Left kidney (tissue), 8 donors: ENCODE measurements at places on chromosomes 6 and 20.

- DNase-seq = no peak
Observed at GRCh38 chr6:127391094-127391953, 47.9 kb upstream of the ECHDC1 start.

GRCh38 chr20:50590348-50590664 is 80.1 kb downstream of the PTPN1 start:
- no peak for DNase-seq

DNA sequence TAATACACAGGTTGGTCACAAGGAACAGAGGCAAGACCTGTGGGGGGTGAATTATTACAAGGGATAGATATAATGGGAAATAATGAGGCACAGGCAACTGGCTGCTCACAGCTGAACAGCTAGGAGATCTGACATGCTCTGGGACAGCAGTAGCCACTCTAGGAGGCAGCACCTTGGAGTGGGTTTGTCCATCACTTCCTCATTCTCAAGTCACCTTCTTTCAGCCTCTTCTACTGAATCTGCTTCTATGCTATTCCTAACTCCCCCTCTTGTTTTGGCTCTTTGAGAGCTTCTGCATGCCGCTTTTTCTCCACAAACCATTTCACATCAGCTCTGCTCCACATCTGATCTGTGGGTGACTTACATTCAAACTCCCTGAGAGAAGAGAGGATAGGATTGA is 345.5 kb upstream of the MAP3K7 start:
- no peak for DNase-seq

GRCh38 chr6:41594326-41594725 is 43.9 kb upstream of the MDFI start:
- DNase-seq = no peak

- no peak for DNase-seq
Observed at GRCh38 chr20:45247865-45248264, 6.5 kb downstream of the SLPI start.

- DNase-seq = no peak
Observed at GRCh38 chr6:7138921-7139358, 31.2 kb downstream of the RREB1 start.

- no peak for DNase-seq
Observed at GRCh38 chr6:43490523-43490939, 13.2 kb downstream of the TJAP1 start.

DNA sequence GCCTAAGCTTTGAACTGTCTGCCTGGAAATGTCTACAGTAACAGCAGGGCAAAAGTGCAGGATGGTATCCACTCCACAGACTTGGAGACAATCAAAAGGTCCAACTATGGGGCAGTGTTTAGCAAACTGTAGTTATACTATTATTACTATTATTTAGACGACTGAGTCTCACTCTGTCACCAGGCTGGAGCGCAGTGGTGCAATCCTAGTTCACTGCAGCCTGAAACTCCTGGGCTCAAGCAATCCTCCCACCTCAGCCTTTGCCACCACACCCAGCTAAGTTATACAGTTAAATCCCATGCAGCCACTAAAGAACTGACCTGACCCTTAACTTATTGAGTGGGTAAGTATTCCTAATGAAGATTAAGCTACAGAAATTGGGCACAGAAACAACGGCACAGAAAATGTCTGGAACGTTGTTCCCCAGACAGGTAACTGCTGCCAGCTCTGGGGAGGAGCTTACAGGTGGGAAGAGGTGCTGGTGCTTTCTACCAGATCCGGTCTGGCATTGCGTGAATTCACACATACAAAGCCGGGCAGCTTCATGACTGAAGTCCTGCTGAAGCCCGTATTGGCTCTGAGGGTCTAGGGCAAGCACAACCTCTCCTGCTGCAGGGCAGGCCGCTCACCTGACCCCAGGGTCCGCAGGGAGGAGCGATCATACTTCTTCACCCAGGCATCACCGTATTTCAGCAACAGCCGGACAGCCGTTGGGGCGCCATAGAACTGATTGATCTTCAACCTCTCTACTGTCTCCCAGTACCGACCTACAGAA is 27.0 kb upstream of the APMAP start:
- no peak for DNase-seq

DNA sequence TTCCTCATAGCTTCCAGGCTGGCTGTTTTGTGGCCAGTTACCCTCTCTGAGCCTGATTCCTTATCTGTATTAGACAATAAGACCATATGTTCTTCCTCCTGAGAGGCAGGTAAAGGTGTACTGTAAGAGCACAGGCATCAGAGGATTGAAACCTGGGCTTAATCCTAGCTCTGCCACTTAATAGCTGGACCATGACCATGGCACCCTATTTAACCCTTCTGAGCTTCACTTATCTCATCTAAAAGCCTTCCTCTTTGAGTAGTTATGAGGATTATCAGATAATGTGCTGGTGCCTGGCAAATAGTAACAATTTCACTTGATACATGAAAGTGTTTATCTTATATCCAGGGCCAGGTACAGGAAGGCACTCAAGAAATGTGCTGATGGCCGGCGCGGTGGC is 34.9 kb downstream of the BCL2L1 start:
- no peak for DNase-seq

DNA sequence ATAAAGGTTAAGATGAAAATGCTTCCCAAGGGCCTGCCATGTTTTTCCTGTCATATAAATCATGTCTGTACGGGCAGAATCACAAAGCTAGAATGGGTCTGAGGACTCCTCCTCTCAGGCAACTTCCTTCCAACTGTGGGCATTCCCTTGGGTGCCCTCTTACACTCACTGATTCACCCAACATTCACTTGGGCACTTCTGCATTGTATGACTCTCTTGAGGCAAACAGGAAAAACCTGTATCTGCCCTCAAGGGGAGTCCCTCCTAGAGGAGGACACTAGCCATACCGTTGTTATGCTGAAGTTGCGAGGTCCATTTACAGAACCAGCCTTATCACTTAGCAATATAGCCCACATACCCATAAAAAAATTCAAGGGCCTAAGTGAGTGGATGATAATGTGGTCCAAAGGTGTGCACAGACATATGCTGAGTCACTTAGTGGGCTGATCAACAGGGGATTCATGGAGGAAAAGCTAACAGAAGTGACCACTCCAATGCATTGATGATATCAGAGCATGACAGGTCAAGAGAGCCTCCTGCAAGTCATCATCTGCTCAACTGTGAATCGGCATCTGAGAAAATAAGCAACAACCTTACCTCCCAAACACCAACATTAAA is 131.1 kb downstream of the ATXN1 start:
- DNase-seq = no peak

- DNase-seq = no peak
Observed at GRCh38 chr6:36075656-36076055, 48.0 kb downstream of the MAPK14 start.

DNA sequence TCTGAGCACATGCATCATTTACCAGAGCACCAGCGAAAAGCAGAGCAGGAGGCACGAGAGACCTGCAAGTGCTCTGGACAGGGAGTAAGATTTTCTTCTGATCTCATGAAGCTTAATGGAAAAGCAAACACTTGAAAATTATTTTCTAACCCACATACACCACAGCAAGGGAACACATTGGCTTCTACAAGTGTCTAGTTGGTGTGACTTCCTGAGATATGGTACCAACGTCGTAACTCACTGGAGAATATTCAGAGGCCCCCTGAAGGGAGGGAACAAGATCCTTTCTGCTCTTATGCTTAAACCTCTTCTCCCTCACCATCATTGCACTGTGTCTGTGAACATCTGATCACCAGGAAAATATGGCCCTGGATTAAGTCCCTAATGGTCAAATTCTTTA is 48.6 kb downstream of the PSMB1 start:
- DNase-seq = no peak

DNA sequence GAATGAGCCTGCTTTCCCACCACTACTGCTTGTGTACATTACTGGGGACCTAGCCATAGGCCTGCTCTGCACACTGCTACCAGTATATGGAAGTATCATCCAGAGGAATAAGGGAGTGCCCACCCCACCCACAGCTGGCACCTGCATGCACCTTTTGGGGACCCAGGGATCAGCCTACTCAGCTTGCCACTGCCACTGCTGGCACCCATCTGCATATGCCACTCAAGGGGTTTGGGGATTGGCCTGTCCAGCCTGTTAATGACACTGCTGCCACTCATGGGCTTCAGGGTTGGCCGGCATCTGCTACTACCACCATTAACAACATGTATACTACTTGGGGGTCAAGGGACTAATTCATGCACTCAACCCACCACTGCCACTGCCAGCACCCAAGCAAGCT is 832.1 kb downstream of the PHF3 start:
- DNase-seq = no peak

DNA sequence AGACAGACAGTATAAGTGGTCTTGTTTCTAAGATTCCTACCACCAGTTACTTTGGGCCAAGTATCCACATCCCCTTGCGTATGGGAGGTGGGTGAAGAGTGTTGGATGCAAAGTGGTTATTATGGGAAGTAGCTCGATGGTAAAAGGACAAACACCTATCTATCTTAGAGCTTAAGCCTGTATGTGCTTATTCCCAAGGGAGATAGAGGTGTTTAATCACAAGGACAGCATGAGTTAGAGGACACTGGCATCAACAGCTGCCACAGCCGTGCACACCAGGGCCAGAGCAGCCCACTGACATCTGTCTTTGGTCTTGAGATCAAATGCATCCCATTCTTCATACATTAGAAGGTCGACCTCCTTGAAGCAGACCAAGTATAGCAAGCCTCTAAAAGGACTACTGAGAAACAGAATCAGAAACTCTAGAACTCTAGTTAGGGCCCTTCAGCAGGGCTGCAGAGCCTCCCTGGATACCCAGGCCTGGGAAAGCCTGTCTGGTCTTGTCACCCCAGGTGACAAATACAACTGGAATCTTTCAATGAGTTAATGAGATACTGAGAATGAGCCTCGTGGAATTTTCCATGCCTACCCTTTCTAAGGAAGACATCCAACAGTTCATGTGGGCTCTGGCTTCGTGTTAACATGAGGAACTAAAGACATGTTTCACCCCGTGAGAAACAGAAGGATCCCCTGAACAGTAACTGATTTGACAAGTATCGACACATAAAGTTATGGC is 28.7 kb downstream of the TXNDC5 start:
- DNase-seq = no peak

DNA sequence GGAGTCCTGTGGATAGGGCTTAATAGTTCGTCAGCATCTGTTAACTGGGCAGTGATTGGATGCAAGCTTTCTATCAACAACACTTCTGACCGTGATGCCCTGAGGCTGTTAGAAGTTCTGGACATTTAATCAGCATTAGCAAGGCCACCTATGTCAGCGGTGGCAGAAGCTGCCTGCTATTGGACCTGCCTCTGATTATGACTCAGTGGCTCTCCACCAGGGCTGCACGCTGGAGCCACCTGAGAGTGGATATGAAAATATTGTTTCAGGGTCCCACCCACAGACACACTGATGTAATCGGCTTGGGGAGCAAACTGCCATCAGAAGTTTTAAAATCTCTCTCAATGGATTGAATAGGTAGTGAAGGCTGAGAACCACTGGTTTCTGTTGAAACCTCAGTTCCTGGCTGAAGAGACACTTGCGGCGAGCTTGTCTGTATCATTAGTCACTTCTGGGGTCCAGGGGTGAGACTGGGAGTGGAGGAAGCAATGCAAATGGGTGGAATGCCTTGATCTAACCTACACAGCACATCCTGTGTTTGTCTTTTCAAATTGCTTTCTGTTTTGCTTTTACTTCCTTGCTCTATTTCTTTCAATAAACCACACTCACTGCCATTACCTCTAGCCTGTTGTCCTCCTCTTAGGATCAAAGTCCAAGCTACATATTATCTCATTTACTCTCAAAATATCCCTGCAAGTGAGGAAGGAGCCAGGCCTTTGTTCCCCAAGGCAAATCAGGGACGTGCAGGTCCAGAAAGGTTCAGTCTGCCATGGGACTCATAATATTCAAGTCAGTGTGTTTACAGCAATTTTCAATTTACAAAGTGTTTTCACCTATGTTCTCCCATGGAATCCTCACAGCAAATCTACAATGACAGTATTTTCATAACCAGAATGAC is 4.2 kb downstream of the CLIC5 start:
- DNase-seq = no peak

- no peak for DNase-seq
Observed at GRCh38 chr6:81787313-81788068, 35.0 kb upstream of the TENT5A start.

DNA sequence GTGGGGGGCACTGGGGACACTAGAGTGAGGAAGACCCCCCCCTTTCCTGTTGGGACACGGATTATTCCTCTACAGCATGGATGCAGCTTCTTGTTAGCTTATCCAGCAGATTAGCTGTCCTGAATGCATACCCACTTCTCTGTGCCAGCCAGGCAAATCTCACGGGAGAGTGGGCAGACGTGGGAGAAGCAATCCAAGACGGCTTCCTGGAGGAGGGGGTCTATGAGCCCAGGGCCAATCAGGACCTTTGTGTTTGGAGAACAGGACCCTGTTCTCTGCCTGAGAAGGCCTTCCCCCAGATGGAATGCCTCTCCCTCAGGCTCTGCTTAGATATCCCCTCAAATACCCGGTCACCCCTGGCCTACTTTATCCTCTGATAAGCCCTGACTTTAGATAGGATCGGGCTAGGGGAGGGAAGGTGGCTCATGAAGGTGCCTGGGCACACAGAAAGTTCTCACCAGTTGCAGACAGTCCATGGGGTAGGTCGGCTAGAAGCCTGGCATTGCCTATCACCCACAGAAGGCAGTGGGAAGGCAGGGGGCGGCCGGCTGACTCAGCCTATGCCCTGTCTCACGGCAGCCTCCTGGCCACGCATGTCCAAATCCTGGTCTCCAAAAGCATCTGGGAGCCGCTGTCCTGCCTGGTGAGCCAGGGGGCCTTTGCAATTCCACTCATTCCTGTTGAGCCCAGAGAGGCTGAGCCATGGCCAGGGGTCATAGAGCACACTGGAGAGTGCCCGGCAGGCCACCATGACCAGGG is 34.7 kb downstream of the SUN5 start:
- no peak for DNase-seq

- DNase-seq = no peak
Observed at GRCh38 chr20:64048402-64049044, 916 bp downstream of the SOX18 start.

GRCh38 chr6:34595332-34596184 is 39.4 kb upstream of the SPDEF start:
- no peak for DNase-seq
